Cardiac atrium fibroblast (primary cell): ENCODE measurements at places on chromosomes 12 and 14. TPM values are rescaled to one million over a fixed set of nuclear protein-coding genes. Genes with fewer than 3 reads are reported as not detected.

The ATF7 gene
- 12.6 and 19.9 TPM in 2 replicates for total RNA-seq

The LMNTD1 gene
- 1.8 TPM in 1 of 2 replicates, not detected in the other for total RNA-seq

The LRP1-AS gene
- not detected in 2 replicates for total RNA-seq

The HPD gene
- total RNA-seq, result 11.4 and 17.8 TPM in 2 replicates

The CRIP1 gene
- total RNA-seq, result 2.9 and 18.4 TPM in 2 replicates

The ATP5F1B gene
- 446 and 462 TPM in 2 replicates for total RNA-seq

The OR4E2 gene
- not detected in 2 replicates for total RNA-seq

The IL22 gene
- total RNA-seq, result not detected in 2 replicates

The SYNDIG1L gene
- total RNA-seq, result not detected in 2 replicates

The DDN gene
- 0.32 TPM in 1 of 2 replicates, not detected in the other for total RNA-seq

The POTEM gene
- not detected in 2 replicates for total RNA-seq

The SMOC1 gene
- total RNA-seq, result 2.3 TPM in 1 of 2 replicates, not detected in the other

The ZNF641 gene
- total RNA-seq, result 7.5 and 9.7 TPM in 2 replicates

The ERBB3 gene
- not detected in 2 replicates for total RNA-seq

The RGS6 gene
- not detected in 2 replicates for total RNA-seq

The SRGAP1 gene
- total RNA-seq, result 4.4 and 4.7 TPM in 2 replicates

The EFS gene
- total RNA-seq, result 1.8 and 3.6 TPM in 2 replicates

The TMTC1 gene
- total RNA-seq, result 90.8 and 114 TPM in 2 replicates

The ALG10B gene
- 1.3 and 1.8 TPM in 2 replicates for total RNA-seq

The KCNA5 gene
- not detected in 2 replicates for total RNA-seq

The SIX6 gene
- total RNA-seq, result not detected in 2 replicates

The NFE2 gene
- total RNA-seq, result 1.6 TPM in 1 of 2 replicates, not detected in the other

The ALX1 gene
- not detected in 2 replicates for total RNA-seq

The TAS2R13 gene
- total RNA-seq, result not detected in 2 replicates

The BDKRB1 gene
- total RNA-seq, result 1.8 TPM in 1 of 2 replicates, not detected in the other

The NR1H4 gene
- total RNA-seq, result not detected in 2 replicates

The RTN1 gene
- total RNA-seq, result 0.16 and 0.18 TPM in 2 replicates

The KLHDC1 gene
- total RNA-seq, result 2.5 and 2.6 TPM in 2 replicates

The TAC3 gene
- total RNA-seq, result 0.32 TPM in 1 of 2 replicates, not detected in the other

The LIN7A gene
- total RNA-seq, result 5.3 and 12.1 TPM in 2 replicates

The STAC3 gene
- total RNA-seq, result not detected in 2 replicates

The CMA1 gene
- not detected in 2 replicates for total RNA-seq

The GYS2 gene
- not detected in 2 replicates for total RNA-seq

The NEUROD4 gene
- total RNA-seq, result not detected in 2 replicates

The LTB4R gene
- total RNA-seq, result 3.6 and 6.3 TPM in 2 replicates

The TBC1D30 gene
- total RNA-seq, result under 0.01 and 2.0 TPM in 2 replicates

The TSHR gene
- total RNA-seq, result not detected in 2 replicates

The A2ML1 gene
- total RNA-seq, result not detected in 2 replicates

The TMPRSS12 gene
- total RNA-seq, result not detected in 2 replicates

The RNF212B gene
- not detected in 2 replicates for total RNA-seq

The SERPINA10 gene
- not detected in 2 replicates for total RNA-seq

The ACOT4 gene
- 0.49 and 1.4 TPM in 2 replicates for total RNA-seq

The CLEC4C gene
- total RNA-seq, result not detected in 2 replicates

The KITLG gene
- 15.2 and 19.8 TPM in 2 replicates for total RNA-seq

The TAS2R19 gene
- total RNA-seq, result 0.49 TPM in 1 of 2 replicates, not detected in the other

The FAIM2 gene
- 18.8 and 21.5 TPM in 2 replicates for total RNA-seq

The KLHL33 gene
- 0.49 TPM in 1 of 2 replicates, not detected in the other for total RNA-seq

The KCNMB4 gene
- 9.2 and 12.1 TPM in 2 replicates for total RNA-seq

The TMEM19 gene
- 16.8 and 19.3 TPM in 2 replicates for total RNA-seq

The EML5 gene
- total RNA-seq, result not detected in 2 replicates

The CNIH1 gene
- total RNA-seq, result 270 and 298 TPM in 2 replicates
